Right lobe of liver (tissue), 6 donors: ENCODE measurements at places on chromosomes 5 and 9. TPM values are rescaled to one million over a fixed set of nuclear protein-coding genes. Genes with fewer than 3 reads are reported as not detected.

Gene ADRB2
- total RNA-seq: 1.1 TPM

Gene FOXD4L3
- total RNA-seq: not detected

Gene SLC12A7
- 54.5 TPM for total RNA-seq

GRCh38 chr5:143186623-143187022 lies 216.9 kb downstream of the NR3C1 start:
- H3K4me1 ChIP-seq: peaks cover 18% of the 10 kb centered on the region
- no peak overlapping the region for H3K4me3 ChIP-seq
- DNase-seq: no peak
- no peaks in the 10 kb centered on the region for H3K27me3 ChIP-seq
- H3K36me3 ChIP-seq: no peaks in the 10 kb centered on the region

- H3K4me3 ChIP-seq: no peak overlapping the region
- H3K27me3 ChIP-seq: no peaks in the 10 kb centered on the region
- no peak for DNase-seq
- no peaks in the 10 kb centered on the region for H3K36me3 ChIP-seq
- H3K4me1 ChIP-seq: no peaks in the 10 kb centered on the region
These were observed 381.1 kb downstream of the TMEM38B start for GRCh38 chr9:106075236-106075959.

- no peak for DNase-seq
- H3K36me3 ChIP-seq: no peaks in the 10 kb centered on the region
- H3K4me1 ChIP-seq: no peaks in the 10 kb centered on the region
- no peak overlapping the region for H3K27ac ChIP-seq
- H3K27me3 ChIP-seq: no peaks in the 10 kb centered on the region
- H3K4me3 ChIP-seq: no peak overlapping the region
These were observed 254.1 kb upstream of the IRX4 start for GRCh38 chr5:2136728-2137333.

- H3K27me3 ChIP-seq: no peaks in the 10 kb centered on the region
- peaks cover 12% of the 10 kb centered on the region for H3K36me3 ChIP-seq
- no peak overlapping the region for H3K27ac ChIP-seq
- no peak overlapping the region for H3K4me3 ChIP-seq
- no peaks in the 10 kb centered on the region for H3K4me1 ChIP-seq
These were observed 66.5 kb downstream of the JMY start for GRCh38 chr5:79302454-79302853.

DNA sequence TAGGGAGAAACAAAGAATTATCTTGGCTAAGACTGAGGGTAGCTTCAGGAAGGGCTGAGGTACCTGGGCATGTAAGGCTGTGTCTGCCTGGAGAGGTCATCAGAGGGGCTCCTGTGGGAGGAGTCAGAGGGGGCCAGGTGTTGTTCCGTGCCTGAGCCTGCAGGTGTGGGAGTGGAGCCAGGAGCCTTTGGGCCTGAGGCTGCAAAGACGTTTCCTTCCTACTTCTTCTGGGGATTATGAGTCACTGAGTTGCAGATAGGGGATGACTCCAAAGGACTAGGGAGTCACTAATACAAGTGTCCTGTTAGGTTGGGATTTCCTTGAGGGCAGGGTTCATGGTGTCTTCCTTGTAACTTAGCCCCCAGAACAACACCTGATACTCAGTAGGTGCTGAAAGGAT lies 391.1 kb downstream of the ARHGEF28 start:
- no peaks in the 10 kb centered on the region for H3K36me3 ChIP-seq
- no peaks in the 10 kb centered on the region for H3K27me3 ChIP-seq
- H3K27ac ChIP-seq: no peak overlapping the region
- H3K4me1 ChIP-seq: no peaks in the 10 kb centered on the region

DNA sequence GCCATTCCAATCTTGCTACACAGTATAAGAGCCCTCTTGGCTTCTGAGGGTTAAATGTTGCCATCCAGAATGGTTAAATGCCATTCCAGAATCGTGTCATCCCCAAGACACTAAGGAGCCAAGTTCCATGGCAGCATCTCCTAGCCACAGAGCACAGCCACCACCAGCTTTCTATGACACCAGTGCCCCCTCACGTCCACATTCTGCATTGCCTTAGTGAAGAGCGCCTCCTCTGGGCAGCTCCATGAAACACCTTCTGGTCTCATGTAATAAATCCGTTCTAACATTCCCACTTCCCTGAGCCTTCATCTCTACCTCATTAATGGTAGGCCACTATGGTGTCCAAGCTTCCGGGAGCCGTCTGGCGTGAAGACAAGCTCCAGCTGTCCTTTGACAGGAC lies 12.4 kb downstream of the CBY3 start:
- H3K4me1 ChIP-seq: no peaks in the 10 kb centered on the region
- H3K27me3 ChIP-seq: no peaks in the 10 kb centered on the region
- no peak overlapping the region for H3K4me3 ChIP-seq
- no peak overlapping the region for H3K27ac ChIP-seq
- no peaks in the 10 kb centered on the region for H3K36me3 ChIP-seq

DNA sequence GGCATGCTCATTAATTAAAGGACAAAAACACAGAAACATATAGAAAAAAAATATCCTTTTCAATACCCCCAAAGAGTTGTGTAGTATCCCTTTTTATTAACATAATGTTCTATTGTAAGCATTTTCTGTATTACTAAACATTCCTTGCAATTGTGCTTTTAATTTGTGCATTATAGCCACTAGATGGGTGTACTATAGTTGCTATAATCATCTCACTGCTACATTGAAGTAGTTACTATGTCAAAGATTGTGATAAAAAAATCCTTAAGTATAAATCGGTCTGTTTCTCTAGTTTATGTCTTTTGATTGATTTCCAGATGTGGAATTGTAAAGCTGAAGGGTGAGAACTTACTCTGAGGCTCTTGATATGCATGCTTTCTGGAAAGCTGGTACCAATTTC lies 21.4 kb downstream of the FREM1 start:
- no peaks in the 10 kb centered on the region for H3K27me3 ChIP-seq
- no peak overlapping the region for H3K4me3 ChIP-seq
- no peak for DNase-seq
- H3K27ac ChIP-seq: no peak overlapping the region
- H3K4me1 ChIP-seq: no peaks in the 10 kb centered on the region

GRCh38 chr9:13386316-13386715 lies 106.8 kb upstream of the MPDZ start:
- H3K36me3 ChIP-seq: no peaks in the 10 kb centered on the region
- no peak overlapping the region for H3K27ac ChIP-seq
- H3K4me1 ChIP-seq: no peaks in the 10 kb centered on the region
- no peak overlapping the region for H3K4me3 ChIP-seq
- DNase-seq: no peak

GRCh38 chr5:131262953-131263541 lies 806 bp upstream of the CDC42SE2 start:
- peak overlapping the region; percentile 95 for H3K27ac ChIP-seq
- no peaks in the 10 kb centered on the region for H3K27me3 ChIP-seq
- no peak for DNase-seq

- H3K4me1 ChIP-seq: no peaks in the 10 kb centered on the region
- no peak for DNase-seq
- H3K27me3 ChIP-seq: no peaks in the 10 kb centered on the region
- H3K36me3 ChIP-seq: no peaks in the 10 kb centered on the region
These were observed 49.0 kb upstream of the ATG10 start for GRCh38 chr5:81922854-81923279.

DNA sequence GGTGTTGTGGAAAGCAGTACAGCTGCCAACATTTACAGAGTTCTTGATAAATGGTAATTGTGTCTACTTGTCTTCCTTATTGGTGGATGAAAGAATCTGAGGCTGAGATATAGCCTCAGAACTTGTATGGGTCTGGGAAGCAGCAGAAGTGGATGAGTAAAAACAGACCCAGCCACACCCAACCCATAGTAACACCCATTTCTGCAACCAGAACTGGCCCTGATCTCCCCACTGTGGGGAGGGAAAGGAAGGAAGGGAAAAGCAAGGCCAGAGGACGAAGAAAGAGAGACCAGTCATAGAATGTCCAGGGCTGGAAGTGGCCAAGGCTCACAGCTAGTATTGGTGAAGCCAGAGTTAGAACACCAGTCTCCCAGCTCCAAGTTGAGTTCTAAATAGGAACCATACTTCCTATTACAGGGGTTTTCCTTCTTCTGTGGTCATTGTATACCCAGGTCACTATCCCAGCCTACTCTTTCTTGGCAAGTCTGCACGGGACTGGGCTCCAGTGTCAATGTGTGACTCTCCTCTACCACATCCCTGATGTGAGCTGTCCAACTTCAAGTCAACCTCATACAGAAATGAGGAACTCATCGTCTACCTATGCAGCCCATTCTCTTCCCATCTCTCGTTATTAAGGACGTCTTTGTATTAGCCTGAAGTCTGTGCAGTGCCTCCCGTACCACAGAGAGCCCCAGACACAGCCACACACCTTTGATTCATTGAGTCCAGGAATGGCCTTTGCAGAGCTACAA lies 35.9 kb downstream of the ITK start:
- no peaks in the 10 kb centered on the region for H3K36me3 ChIP-seq
- no peaks in the 10 kb centered on the region for H3K4me1 ChIP-seq

DNA sequence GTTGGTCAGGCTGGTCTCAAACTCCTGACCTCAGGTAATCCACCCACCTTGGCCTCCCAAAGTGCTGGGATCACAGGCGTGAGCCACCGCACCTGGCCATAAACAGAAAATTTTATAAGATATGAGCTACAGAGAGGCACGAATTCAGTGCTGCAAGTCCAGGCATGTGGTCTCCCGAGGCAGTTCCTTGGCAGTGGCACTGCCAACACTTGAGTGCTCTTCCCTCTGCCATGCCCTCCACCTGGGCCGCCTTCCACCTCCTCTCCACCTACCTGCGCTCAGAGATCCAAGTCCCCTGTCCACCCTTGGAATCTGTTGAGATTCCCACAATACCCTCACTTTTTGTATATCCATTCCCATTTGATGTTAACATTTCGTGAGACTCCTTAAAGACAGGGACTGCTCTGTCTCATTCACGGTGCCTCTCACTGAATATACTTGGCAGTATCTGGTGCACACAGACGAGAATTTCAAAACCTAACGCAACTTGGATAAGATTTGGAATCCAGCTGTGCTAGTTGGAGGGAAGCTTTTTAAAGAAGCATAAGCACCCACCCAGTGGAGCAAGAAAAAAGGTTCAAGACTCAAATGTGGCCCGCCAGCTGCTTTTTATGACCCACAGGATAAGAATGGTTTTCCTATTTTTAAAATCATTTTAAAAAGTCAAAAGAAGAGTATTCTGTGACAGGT lies 68.3 kb downstream of the DCP2 start:
- no peak overlapping the region for H3K4me3 ChIP-seq
- H3K27ac ChIP-seq: no peak overlapping the region

- no peak overlapping the region for H3K27ac ChIP-seq
- no peaks in the 10 kb centered on the region for H3K4me1 ChIP-seq
- DNase-seq: no peak
- H3K4me3 ChIP-seq: no peak overlapping the region
- H3K27me3 ChIP-seq: no peaks in the 10 kb centered on the region
- no peaks in the 10 kb centered on the region for H3K36me3 ChIP-seq
These were observed 216.9 kb downstream of the GLIS3 start for GRCh38 chr9:4082948-4083347.

GRCh38 chr9:116101516-116101915 lies 52.1 kb upstream of the PAPPA start:
- H3K27me3 ChIP-seq: no peaks in the 10 kb centered on the region
- no peak for DNase-seq
- no peaks in the 10 kb centered on the region for H3K4me1 ChIP-seq
- H3K27ac ChIP-seq: no peak overlapping the region

GRCh38 chr9:35311891-35312639 lies 150.3 kb downstream of the UNC13B start:
- H3K27me3 ChIP-seq: no peaks in the 10 kb centered on the region
- no peaks in the 10 kb centered on the region for H3K36me3 ChIP-seq
- H3K4me3 ChIP-seq: no peak overlapping the region
